Right forelimb (tissue), 1 donor: ENCODE measurements at places on chromosomes 2 and 18.

DNA sequence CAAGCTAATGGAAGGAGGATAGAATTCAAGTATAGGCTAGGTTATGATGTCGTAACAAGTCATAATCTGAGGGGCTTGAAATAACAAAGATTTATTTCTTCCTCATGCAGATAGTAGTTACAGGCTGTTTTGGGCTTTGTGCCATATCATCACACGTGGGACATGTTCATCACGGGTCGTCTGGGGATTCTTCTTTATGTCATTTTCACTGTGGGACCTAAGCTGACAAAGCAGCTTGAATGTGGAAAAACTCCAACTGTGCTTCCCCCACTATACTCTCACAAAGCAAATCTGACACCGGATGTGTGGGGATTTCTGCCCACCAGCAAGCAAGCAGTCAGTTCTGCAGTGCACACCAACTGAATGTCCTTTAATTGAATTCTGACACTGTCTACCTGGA lies 124.8 kb downstream of the LTBP1 start:
- no peak for DNase-seq

- no peak for DNase-seq
Measured at GRCh38 chr2:112803691-112804521, 19.6 kb upstream of the IL1A start.

DNA sequence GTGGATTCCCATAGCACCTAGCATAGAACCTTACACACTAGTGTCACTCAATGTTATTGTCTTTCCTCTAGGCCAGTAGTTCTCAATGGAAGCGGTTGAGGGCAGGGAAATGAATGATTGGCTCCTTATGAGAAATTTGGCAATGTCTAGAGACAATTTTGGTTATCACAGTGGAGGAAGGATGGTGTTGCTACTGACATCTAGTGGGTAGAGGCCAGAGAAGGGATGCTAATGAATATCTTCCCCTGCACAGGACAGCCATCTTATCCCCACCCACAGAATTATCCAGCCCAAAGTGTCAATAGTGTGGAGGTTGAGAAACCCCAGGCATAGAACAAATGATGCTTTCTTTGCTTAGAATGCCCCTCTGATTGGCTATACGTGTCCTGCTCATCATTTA lies 15.8 kb downstream of the C18orf63 start:
- DNase-seq: no peak

DNA sequence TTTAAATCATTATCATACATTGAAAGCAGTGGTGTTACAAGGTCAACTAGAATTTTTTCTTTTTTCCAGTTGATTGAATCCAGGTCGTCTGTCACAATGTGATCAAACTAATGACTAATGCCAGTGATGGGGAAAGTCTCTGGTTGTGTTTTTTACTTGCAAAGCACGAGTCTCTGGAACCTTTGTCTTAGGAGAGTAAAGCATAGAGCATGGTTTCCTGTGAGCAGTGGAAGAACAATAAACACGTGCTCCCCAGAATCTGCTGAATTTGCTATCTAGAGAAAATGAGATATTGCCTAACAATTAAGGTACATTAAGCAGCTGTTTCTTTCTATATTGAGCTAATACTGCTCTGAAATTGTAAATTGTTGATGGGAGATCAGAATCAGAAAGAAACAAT lies 1332.4 kb upstream of the TMEFF2 start:
- DNase-seq: no peak

DNA sequence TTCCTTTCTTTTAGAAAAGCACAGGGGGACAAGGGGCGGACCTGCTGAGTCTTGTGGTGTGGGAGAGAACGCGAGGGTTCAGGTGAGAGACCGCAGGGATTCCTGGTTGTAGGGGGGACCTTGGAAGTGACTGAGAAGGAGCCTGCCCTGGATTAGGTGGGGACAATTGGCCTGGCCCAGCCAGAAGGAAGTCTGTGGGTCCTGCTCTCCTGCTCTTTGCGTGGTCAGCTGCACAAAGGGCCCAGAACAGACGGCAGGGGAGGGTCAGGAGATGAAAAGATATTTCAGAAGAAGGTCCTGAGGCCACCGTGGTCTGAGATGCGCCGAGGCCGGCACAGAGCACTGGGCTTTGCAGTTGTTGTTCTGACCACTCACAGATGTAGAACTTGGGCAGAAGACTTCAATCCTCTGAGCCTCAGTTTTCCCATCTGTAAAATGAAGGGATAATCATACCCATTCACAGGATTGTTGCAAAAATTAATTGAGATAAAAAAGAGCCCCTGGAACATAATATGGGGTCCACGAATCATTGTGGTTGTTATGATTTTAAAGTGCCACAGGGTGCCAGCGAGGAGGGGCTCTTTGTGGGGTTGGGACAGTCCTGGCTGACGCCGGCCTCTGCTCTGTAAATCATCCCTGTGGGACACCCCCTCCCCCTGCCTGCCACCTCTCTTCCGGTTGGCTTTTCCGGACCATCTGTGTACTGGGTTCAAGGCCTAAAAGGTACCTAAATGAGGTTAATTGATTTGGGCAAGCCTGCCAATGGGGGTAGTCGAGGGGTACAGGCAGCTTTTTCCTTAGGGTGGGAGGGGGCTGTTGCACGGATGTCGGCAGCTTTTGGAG lies 1.8 kb downstream of the LPIN1 start:
- no peak for DNase-seq

GRCh38 chr2:7766088-7766722 lies 849.0 kb downstream of the RNF144A start:
- no peak for DNase-seq

- DNase-seq: no peak
Measured at GRCh38 chr2:170892391-170892951, 36.6 kb upstream of the GORASP2 start.

GRCh38 chr18:12049978-12050811 lies 43.4 kb upstream of the ANKRD62 start:
- DNase-seq: no peak

GRCh38 chr18:32328974-32329373 lies 139.1 kb downstream of the MEP1B start:
- DNase-seq: no peak

DNA sequence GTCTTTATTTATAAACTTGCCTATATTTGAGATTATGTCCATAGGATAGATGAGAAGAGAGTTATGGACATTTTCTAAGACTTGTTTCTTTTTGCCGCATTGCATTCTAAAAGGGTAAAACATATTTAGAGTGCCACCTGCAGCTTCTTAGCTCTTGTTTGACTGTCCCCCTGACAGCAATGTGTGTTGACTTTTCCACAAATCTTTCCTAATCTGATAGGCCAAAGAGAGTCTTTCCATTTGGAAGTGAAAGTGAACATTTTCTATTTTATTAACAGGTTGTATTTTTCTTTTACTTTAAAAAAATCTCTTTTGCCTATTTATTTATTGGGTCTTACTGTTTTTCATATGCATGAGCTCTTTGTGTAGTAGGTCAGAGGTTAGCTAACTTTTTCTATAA lies 58.4 kb downstream of the FMNL2 start:
- no peak for DNase-seq

DNA sequence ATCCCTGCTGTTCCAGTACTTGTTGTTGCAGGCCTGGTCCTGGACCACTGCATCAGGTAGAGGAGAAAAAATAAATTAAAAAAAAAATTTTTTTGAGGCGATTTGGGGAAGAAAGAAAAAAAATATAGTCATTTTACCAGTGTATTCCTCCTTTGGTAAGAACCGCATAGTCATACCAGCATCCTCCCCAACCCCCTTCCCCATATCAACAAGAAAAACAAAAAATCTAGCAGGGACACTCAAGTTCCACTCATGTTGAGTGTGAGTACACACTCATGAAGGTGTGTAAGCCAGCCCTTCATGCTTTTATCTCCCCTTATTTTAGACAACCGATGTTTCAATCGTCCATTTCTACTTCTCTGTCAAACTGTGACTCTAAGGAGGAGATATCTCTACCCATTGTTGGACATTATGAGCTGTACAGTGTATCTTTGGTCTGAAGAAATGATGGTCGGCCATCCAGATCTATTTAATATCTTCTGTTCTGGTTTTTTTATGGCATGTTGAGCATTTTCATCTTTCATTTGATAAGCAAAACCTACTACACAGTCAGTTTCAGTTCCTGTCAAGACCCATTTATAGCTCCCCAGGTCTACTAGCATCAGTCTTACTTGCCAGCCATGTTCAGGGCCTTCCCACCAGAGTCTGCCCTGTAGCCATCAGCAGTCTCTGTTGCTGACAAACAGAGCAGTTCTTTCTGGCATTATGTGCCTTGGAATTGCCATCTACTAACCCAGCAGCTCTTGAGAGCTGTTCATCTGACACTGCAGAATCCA lies 20.0 kb downstream of the ELP2 start:
- no peak for DNase-seq

GRCh38 chr2:99850084-99850710 lies 292.2 kb downstream of the AFF3 start:
- DNase-seq: no peak

GRCh38 chr2:218782528-218782844 lies 539 bp downstream of the CYP27A1 start:
- no peak for DNase-seq

DNA sequence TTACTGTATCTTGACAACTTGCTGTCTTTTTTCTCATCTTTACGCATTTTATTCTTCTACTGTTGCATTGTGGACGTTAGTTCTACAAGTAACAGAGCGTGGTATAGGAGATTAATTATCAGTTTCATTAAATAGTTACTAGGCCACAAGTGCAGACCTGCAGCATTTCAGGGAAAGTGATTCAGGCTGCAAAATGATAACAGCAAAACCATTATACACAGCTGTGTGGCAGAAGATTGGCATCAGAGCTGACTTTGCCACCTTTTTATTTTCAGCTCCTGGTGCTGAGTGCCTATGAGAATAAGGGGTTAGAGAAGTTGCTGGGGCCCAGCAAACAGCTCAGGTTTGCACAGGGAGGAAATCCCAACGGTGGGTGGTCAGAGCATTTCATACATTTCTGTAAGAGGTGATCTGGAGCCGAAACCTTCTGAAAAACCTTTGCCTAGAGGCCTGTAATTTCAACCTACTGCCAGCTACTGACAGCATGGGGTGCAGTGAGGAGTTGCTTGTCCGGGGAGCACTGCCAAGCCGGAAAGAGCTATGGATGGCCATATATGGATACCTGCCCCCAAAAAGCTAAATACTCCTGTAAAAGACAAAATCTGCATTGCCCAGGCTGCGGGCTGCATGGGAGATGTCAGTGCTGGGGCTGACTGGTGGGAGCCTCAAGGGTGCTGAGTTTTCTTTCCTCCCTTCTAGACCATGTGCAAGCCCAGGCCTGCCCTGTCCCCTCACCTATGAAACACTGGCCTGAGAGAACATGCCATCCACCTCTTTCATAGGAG lies 2.7 kb upstream of the CCBE1 start:
- no peak for DNase-seq

- no peak for DNase-seq
Measured at GRCh38 chr2:240346753-240347372, 88.6 kb upstream of the GPC1 start.

DNA sequence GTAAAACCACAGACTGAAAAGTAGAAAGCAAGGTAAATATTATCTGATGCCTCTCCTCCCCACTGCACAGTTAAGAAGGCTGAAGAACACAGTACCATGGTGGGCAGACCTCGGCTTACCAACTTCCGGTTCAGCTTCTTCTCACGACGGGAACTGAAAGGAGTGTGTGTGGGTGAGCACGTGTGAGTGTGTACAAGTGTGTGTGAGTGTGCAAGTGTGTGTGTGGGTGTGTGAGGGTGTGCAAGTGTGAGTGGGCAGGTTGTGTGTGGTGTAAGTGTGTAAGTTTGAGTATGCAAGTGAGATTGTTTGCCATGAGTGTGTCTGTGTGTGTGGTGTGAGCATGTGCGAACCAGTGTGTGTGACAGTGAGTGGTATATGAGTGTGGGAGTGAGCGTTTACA lies 103.5 kb downstream of the ADD2 start:
- no peak for DNase-seq

- DNase-seq: no peak
Measured at GRCh38 chr18:46040033-46040746, 31.9 kb downstream of the PSTPIP2 start.

- peak; percentile 31 for DNase-seq
Measured at GRCh38 chr2:26555246-26556133, 77.6 kb upstream of the OTOF start.

DNA sequence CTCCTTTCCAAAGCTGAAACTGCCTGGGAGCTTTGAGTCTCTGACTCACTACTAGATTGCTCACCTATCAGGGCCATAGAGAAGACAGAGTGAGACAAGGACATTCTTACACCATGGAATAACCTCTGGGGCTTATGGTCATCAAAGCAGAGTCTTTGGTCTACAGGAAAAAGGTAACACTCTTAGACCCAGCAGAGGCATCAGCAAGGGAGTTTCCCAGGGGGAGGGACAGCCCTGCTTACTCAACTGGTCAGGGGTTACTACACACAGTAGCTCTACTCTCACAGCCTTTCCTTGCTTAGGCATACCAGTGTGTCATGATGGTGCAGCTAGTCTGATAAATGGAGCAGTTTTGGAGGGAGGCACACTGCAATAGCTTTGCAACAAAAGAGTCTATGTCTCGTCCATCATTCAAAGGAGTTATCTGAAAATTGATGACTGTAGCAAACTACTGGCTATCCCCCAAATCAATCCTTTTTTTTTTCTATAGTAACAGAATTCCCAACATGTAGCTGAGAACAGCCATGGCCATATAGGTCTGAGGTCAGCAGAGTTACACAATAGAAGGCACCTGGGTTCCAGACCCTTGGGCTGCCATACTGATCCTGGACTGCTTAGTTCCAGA lies 22.4 kb upstream of the CD28 start:
- no peak for DNase-seq

DNA sequence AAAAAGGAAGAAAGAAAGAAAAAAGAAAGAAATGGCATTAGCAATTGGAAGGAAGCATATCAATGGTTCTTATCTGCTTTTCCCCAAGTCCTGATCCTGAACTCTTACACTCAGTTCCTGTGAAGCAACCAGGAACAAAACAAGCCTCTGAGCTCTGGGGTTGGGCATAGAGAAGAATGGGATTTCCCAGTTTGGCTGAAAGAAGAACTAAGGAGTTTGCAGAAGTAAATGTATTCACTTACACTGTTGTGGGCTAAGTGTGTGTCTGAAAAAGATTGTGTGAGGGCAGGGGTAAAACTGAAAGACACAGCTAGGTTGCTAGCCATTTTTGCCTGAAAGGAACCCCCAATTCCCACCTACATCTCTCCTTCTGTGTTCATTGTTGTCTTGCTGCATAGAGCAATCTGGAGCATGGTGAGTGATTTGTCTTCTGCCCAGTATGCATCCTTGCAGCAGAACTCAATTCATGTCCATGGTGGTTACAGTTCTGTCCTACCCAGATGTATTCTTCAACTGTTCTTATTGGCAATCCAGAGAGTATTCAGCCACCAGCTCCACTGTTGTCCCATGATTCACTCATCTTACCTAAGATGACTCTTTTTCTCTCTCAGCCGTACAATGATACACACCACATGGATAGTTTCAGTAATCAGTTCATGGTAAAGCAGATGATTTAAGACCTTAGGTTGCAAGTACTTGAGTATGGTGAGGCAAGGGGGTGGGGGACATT lies 348.7 kb downstream of the ARHGAP15 start:
- DNase-seq: no peak

DNA sequence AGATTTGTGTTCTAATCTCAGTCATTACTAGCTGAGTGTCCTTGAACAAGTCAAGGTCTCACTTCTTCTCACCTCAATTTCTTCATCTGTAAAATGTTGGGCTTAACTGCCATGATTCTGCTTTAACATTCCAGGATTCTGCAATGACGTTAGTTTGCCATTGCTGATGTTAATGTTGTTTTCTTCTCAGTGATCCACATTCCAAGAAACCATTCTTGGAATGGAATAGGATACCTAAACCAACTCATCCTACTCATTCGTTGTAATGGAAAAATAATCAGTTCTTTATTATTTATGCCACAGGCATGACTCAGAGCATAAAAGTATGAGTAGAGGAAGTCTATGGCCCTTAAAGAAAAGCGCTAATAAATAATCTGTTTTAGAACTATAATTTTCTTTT lies 140.2 kb upstream of the ETAA1 start:
- no peak for DNase-seq
